ENCODE measurements at places on chromosomes 1 and 21. TPM values are rescaled to one million over a fixed set of nuclear protein-coding genes. Genes with fewer than 3 reads are reported as not detected.

- peak; percentile 91 for DNase-seq
- H3K4me3 ChIP-seq: no peak overlapping the region
- no peaks in the 10 kb centered on the region for H3K36me3 ChIP-seq
- H3K27me3 ChIP-seq: no peaks in the 10 kb centered on the region
- no peak overlapping the region for H3K27ac ChIP-seq
Observed at GRCh38 chr1:18875107-18875795, 15.8 kb upstream of the TAS1R2 start.

DNA sequence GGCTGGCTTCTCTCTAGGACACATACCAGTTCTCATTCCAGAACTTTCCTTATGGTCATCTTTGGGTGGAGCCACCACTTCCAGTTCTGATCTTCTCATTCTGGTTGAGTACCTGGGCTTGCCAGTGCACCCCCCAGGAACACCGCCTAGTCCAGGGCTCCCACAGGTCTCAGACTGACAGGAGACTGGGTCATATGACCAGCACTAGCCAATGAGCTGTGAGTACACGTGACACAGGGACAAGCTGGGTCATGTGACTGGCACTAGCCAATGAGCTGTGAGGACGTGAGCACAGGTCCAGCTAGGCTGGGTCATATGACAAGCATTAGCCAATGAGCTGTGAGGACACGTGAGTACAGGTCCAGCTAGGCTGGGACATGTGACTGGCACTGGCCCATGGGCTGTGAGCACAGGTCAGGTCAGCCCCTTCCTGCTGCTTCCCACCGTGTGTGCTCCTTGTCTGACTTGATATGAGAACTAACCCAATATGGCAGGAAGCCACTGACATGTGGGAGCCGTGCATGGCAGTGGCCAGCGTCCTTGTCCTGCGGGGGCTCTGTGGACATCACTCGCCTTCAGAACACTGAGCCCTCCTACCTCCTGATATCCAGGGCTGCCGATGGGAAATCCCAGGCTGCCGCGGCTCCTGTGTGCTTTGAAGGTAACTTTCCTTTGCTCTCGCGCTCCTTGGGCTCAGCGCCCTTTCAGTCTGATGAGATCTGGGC is 22.7 kb downstream of the KRTAP10-1 start:
- no peaks in the 10 kb centered on the region for H3K4me1 ChIP-seq
- no peak overlapping the region for H3K4me3 ChIP-seq
- peaks cover 2% of the 10 kb centered on the region for H3K27me3 ChIP-seq
- no peak overlapping the region for H3K27ac ChIP-seq
- no peak for DNase-seq
- peaks cover 4% of the 10 kb centered on the region for H3K36me3 ChIP-seq

DNA sequence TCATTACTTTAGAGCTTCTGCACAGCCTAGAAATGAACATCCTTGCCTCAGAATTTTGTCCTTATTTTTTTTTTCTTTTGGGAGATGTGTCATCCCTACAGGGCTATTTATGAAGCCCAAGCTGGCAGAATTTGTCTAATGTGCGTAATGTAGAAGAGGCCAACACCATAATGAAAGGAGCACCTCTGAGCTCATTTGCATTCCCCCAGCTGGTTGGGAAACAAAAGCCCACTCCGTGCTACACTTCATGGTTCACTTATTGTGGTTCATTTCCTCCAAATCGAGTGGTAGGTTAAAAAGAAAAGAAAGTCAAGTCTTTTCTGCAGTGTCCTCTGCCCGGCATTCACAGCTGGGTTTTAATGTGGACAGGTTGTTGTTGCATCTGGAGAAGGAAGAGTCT is 73.5 kb downstream of the KAZN start:
- no peak overlapping the region for H3K27ac ChIP-seq
- peaks cover 1% of the 10 kb centered on the region for H3K27me3 ChIP-seq
- no peak overlapping the region for H3K4me3 ChIP-seq

- DNase-seq: peak; percentile 53
- H3K27ac ChIP-seq: no peak overlapping the region
- H3K4me1 ChIP-seq: peaks cover 49% of the 10 kb centered on the region
- peaks cover 48% of the 10 kb centered on the region for H3K27me3 ChIP-seq
- peak overlapping the region; percentile 83 for H3K4me3 ChIP-seq
- H3K36me3 ChIP-seq: no peaks in the 10 kb centered on the region
Observed at GRCh38 chr1:170664828-170665612, 1.1 kb downstream of the PRRX1 start.

- DNase-seq: no peak
- no peak overlapping the region for H3K27ac ChIP-seq
- H3K27me3 ChIP-seq: no peaks in the 10 kb centered on the region
- peaks cover 6% of the 10 kb centered on the region for H3K4me1 ChIP-seq
- no peak overlapping the region for H3K4me3 ChIP-seq
- no peaks in the 10 kb centered on the region for H3K36me3 ChIP-seq
Observed at GRCh38 chr1:100516857-100517256, 21.1 kb upstream of the GPR88 start.

DNA sequence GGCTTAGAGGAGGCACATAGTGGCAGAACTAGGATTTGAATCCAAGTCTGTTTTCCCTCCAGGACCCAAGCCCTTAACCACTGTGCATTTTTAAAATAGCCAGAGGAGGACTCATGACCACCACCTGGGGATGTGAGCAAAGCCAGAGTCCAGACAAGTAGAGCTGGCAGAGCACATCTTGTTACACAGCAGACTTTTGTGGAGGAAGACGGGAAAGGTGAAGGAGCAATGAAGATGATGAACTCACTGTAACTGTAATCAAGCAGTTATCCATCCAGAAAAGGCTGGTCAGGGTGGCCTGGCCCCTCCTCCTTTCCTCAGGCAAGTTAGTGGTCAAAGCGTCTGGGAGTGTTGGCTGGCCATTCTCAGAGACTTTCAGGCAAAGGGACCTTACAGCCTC is 50.9 kb downstream of the SLC44A3 start:
- no peak overlapping the region for H3K27ac ChIP-seq
- H3K4me3 ChIP-seq: no peak overlapping the region
- peaks cover 18% of the 10 kb centered on the region for H3K4me1 ChIP-seq
- DNase-seq: no peak
- peaks cover 1% of the 10 kb centered on the region for H3K27me3 ChIP-seq

DNA sequence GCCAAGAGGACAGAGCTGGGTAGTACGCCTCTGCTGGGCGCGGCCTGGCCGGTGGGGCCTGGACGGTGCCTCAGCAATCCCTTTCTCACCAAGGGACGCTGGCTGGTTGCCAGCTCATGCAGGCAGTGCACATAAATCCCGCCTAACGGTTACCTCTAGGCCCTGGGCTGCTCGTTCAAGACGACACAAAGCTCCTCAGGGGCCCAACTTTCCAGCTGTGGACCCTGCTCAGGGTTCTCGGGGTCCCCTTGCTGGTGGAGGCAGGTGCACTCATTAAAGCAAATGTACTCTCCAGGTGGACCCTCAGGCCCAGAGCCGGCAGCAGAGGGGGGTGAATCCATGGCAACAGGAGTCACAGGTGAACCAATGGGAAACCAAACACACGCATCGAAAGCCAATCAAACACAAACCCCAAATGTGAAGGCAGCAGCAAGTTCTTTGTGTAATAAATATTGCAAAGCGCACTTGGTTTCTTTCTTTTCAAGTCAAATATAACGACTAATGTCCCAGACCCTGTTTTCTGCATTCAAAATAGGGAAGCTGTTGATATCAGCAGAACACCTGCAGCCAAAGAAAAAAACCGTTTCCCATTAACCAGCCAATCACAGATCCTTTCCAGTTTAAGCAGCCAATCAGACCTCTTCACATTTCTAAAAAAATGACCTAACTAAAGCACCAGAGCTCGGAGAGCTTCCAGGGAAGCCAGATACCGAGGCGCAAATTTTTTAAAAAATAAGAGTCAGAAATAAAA is 26.1 kb upstream of the CLSTN1 start:
- peaks cover 2% of the 10 kb centered on the region for H3K4me1 ChIP-seq
- no peak for DNase-seq
- H3K4me3 ChIP-seq: no peak overlapping the region
- no peak overlapping the region for H3K27ac ChIP-seq
- peaks cover 6% of the 10 kb centered on the region for H3K27me3 ChIP-seq

- H3K27ac ChIP-seq: peak overlapping the region; percentile 98
- peak overlapping the region; percentile 81 for H3K4me3 ChIP-seq
- peaks cover 26% of the 10 kb centered on the region for H3K27me3 ChIP-seq
- H3K36me3 ChIP-seq: peaks cover 12% of the 10 kb centered on the region
Observed at GRCh38 chr1:156104065-156104810, 10.3 kb upstream of the LMNA start.

DNA sequence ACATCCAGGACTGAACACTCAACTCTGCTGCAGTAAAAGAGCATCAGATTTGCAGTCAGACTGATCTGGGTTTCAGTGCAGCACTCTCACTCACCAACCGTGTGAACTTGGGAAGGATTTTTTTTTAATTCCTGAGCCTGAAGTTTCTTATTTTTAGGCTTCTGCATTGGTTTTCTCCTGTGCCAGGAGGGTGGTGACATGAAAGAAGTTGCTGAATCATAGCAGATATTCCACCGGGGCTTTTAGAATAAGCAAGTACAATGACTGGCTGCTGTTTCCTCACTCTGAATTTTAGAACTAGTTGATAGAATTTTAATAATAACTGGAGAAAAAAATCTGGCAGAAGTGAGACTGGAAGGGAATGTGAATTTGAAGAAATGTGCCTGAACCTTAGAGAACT is 11.6 kb downstream of the ADAM30 start:
- H3K27ac ChIP-seq: no peak overlapping the region
- no peak overlapping the region for H3K4me3 ChIP-seq
- H3K36me3 ChIP-seq: no peaks in the 10 kb centered on the region

- DNase-seq: no peak
- no peak overlapping the region for H3K27ac ChIP-seq
- H3K4me3 ChIP-seq: no peak overlapping the region
- H3K27me3 ChIP-seq: peaks cover 7% of the 10 kb centered on the region
- H3K36me3 ChIP-seq: no peaks in the 10 kb centered on the region
Observed at GRCh38 chr1:29394521-29395225, 158.4 kb downstream of the PTPRU start.

DNA sequence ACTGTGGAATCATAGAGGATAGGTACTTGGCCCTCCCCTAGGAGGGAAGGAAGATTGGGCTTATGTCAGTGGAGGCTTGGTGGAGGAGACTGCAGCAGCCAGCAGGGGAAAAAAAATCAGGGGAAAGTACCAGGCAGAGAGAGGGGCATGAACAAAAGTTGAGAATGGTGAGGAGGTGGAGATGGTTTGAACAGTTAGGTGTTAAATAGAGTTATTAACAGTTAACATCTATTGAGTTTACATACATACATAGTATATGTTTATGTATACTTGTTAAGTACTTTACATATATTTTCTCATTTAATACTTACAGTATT is 136.5 kb upstream of the HNRNPU start:
- peaks cover 10% of the 10 kb centered on the region for H3K4me1 ChIP-seq
- no peak for DNase-seq
- no peak overlapping the region for H3K27ac ChIP-seq
- H3K4me3 ChIP-seq: no peak overlapping the region

DNA sequence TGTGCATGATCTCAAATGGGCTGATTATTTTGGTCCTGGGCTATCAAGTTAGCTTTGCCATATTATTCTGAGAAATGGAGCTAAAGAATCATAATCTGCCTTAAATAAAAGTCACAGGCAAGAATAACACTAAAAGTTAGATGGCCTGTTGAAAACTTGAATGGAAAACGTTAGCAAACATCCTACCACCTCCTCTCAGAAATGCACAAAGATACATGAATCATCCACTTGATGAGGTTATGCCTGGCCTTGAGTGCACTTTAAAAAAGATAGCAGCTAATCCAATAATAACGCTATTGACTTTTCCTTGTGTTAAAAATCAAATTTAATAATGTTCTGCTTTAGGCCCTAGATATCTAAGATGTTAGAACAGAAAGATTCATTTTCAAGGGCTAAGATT is 108.0 kb downstream of the KCNJ6 start:
- no peaks in the 10 kb centered on the region for H3K36me3 ChIP-seq
- H3K27me3 ChIP-seq: no peaks in the 10 kb centered on the region
- H3K27ac ChIP-seq: no peak overlapping the region

GRCh38 chr21:44572959-44573583 is 458 bp upstream of the KRTAP10-4 start:
- no peak for DNase-seq
- H3K27ac ChIP-seq: no peak overlapping the region
- H3K27me3 ChIP-seq: peaks cover 12% of the 10 kb centered on the region
- H3K36me3 ChIP-seq: peaks cover 10% of the 10 kb centered on the region

GRCh38 chr1:25106976-25107642 is 125.2 kb downstream of the SYF2 start:
- H3K4me1 ChIP-seq: no peaks in the 10 kb centered on the region
- peaks cover 2% of the 10 kb centered on the region for H3K27me3 ChIP-seq
- H3K27ac ChIP-seq: no peak overlapping the region
- no peak overlapping the region for H3K4me3 ChIP-seq
- no peak for DNase-seq

DNA sequence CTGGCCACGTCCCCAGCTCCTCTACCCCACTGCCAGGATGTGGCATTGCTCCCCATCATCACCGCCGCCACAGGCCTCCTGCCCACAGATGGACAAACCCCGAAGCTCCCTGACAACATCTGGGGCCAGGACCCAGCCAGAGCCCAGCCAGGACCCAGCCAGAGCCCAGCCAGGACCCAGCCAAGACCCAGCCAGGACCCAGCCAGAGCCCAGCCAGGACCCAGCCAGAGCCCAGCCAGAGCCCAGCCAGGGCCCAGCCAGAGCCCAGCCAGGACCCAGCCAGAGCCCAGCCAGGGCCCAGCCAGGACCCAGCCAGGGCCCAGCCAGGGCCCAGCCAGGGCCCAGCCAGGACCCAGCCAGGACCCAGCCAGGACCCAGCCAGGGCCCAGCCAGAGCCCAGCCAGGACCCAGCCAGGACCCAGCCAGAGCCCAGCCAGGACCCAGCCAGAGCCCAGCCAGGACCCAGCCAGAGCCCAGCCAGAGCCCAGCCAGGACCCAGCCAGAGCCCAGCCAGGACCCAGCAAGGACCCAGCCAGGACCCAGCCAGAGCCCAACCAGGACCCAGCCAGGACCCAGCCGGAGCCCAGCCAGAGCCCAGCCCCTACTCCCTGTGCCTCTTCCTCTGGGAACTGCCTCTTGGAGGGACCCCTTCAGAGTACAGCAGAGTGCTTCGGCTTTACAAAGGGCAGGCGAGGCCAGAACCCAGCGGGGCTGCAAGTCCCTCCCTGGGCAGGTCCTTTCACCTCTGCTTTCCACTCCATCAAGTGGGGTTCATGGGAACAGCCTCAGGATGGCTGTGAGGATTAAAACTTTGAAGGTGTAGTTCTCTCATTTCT is 43.7 kb downstream of the DISP3 start:
- no peak overlapping the region for H3K27ac ChIP-seq
- no peaks in the 10 kb centered on the region for H3K4me1 ChIP-seq
- H3K36me3 ChIP-seq: peaks cover 4% of the 10 kb centered on the region
- H3K27me3 ChIP-seq: peaks cover 13% of the 10 kb centered on the region
- H3K4me3 ChIP-seq: peak overlapping the region; percentile 57

KCNN3 gene
- total RNA-seq: 17.3 TPM

AMY1A gene
- not detected for total RNA-seq

HSPA13 gene
- 37.0 TPM for total RNA-seq

RCAN3 gene
- 24.9 TPM for total RNA-seq
